ENCODE measurements at places on chromosomes 6 and 20.

GRCh38 chr6:116386581-116387299, 16.0 kb downstream of the DSE start:
- no peaks in the 10 kb centered on the region for H3K27me3 ChIP-seq
- H3K4me1 ChIP-seq, result peaks cover 39% of the 10 kb centered on the region
- H3K27ac ChIP-seq, result no peak overlapping the region

DNA sequence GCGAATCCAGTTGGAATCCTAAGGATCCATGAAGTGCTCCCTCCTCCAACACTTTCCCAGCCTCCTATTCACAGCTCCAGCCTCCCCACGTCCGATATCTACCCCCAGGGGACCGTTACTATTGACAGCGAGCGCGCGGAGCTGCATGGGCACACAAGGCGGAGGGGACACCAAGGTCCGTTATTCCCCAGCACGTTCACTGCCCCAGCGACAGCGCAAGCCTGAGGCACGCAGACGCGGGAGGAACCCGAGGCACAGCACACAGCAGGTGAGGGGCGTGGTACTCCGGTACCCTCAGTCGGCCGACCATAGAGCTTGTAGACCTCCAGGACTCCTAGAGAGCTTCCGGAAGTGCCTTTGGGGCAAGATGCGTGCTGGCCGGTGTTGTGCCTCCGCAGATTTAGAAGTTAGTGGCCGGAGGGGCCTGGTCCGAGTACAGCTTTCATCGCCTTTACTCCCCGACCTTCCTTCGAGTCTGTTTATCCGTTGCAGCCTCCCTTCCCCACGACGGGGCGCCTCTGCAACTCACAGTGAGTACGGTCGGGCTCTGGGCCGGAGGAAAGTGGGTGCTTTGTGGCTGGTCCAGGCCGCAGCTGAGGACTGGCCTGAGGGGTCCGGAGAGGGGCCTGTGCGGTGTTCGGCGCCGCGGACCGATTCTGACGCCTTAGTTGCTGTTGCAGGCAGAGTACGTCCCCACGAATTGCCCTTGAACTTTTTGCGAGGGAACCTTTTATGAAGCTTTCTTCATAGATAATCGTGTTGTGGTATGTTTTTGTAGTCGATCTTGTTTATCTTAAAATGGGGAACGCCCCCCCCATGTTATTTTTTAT, at the start of gene ZKSCAN8:
ZKSCAN8 (plus strand) TSS at position 384 of the 830 bp plus-strand sequence. CDS start 6,525 bp downstream, outside the sequence.
- H3K27ac ChIP-seq, result peak within 1 kb of the TSS; percentile 81
- peak within 1 kb of the TSS; percentile 89 for H3K4me3 ChIP-seq
- H3K4me1 ChIP-seq, result no peaks in the 10 kb centered on the region

DNA sequence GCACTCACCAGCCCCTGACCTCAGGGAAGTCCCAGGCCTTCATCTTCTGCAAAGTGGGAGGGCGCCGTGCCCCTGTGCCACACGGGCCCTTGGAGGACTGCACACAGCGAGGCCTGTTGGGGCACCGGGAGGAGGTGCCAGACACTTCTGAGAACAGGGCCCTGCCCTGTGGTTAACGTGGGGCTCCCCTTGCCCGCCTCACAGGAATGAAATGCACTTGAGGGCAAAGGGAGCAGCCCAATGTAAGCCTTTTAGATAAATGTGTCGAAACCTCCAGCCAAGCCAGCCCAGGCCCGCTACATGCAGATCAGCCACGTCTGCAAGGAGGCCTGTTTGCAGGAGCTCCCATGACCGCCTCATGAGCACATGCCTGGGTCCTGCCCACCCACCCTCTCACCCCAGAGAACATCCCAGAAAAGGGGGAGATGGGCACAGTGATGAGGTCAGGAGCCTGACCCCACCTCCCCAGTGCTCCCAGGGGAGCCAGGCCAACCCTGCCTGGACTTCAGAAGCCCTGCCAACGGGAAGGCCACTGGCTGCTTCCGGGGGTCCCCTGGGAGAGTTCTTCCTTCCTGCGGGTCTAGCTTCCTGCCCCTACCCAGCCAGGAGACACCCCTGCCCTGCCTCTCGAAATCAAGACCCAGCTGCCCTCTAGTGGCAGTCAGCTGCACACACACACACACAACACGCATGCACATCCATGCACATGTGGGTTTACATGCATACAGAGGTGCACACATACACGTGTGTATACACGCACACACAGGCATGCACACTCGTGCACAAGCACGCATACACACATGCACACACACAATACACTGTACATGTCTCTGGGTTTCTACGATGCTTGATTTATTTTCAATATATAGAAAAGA, 178.7 kb downstream of the TAF4 start:
- no peak for DNase-seq
- H3K4me3 ChIP-seq, result no peak overlapping the region
- H3K27ac ChIP-seq, result no peak overlapping the region

GRCh38 chr6:362231-362923, 29.2 kb upstream of the IRF4 start:
- DNase-seq, result no peak
- no peaks in the 10 kb centered on the region for H3K36me3 ChIP-seq
- no peak overlapping the region for H3K4me3 ChIP-seq

DNA sequence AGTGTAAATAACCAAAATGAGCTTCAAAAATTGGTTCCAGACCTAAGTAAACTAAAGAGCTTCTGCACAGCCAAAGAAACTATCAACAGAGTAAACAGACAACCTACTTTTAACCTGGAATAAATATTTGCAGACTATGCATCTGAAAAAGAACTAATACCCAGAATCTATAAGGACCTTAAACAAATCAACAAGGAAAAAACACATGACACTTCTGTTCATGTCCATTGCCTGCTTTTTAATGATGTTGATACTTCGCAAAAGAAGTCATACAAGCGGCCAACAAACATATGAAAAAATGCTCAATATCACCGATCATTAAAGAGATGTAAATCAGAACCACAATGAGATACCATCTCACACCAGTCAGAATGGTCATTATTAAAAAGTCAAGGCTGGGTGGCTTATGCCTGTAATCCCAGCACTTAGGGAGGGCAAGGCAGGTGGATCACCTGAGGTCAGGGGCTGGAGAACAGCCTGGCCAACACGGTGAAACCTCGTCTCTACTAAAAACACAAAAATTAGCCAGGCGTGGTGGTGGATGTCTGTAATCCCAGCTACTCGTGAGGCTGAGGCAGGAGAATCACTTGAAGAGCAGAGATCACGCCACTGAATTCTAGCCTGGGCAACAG, 42.5 kb upstream of the DST start:
- peak overlapping the region; percentile 34 for H3K27ac ChIP-seq
- DNase-seq, result no peak
- H3K4me3 ChIP-seq, result no peak overlapping the region
- H3K4me1 ChIP-seq, result peaks cover 75% of the 10 kb centered on the region

- peaks cover 42% of the 10 kb centered on the region for H3K4me1 ChIP-seq
- peak overlapping the region; percentile 57 for H3K27ac ChIP-seq
- H3K27me3 ChIP-seq, result no peaks in the 10 kb centered on the region
Measured at GRCh38 chr6:167826230-167826895, 348 bp upstream of the AFDN start.

DNA sequence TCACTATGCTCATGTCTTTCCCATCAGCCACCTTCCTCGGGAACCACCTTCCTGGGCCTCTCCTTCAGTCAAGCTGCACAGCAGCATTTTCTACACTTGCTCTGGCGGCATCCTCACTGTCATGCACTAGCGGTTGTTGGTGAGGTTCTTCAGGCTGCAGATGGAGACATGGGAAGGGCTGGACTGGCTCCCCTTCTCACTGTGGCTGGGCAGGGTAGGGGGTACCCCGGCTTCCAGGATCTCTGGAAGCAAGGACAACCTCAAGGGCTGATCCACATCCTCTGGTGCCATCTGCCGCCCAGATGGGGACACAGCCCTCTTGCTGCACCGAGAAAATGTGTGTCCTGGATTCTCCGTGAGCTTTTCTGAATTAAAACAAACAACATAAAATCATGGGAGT, 180.1 kb upstream of the RNF24 start:
- no peaks in the 10 kb centered on the region for H3K27me3 ChIP-seq
- no peak overlapping the region for H3K4me3 ChIP-seq
- no peaks in the 10 kb centered on the region for H3K4me1 ChIP-seq
- no peak for DNase-seq

GRCh38 chr20:46255440-46256104, 52.7 kb downstream of the CDH22 start:
- no peak overlapping the region for H3K27ac ChIP-seq
- H3K36me3 ChIP-seq, result no peaks in the 10 kb centered on the region
- no peak overlapping the region for H3K4me3 ChIP-seq
- peak; percentile 71 for DNase-seq
- H3K4me1 ChIP-seq, result peaks cover 4% of the 10 kb centered on the region
- H3K27me3 ChIP-seq, result peaks cover 50% of the 10 kb centered on the region
